ENCODE measurements at places on chromosomes 13 and 19.

GRCh38 chr13:78598116-78598781 is 5.1 kb downstream of the POU4F1 start:
- no peak for DNase-seq

GRCh38 chr13:26019881-26020870 is 31.6 kb downstream of the SHISA2 start:
- no peak for DNase-seq

GRCh38 chr13:82447416-82448077 is 1434.7 kb downstream of the SLITRK1 start:
- no peak for DNase-seq

DNA sequence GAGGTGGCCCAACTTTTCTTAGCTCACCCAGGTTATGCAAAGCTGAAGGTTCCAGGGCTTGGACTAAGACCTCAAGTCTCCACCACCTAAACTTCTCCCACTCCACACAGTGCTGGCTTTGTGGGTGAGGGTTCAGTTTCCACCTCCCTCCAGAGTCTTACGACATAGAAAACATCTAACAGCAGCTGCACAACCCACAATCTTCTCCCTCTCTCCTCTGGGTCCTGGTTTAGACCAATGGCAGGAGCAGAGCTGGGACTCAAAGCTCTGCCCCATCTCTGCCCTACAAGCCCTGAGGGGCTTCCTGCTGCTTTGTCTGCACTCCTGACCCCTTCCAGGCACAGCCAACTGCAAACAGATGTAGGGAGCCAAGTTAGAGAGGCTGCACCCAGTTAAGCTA is 16.0 kb downstream of the IRGC start:
- DNase-seq: no peak

DNA sequence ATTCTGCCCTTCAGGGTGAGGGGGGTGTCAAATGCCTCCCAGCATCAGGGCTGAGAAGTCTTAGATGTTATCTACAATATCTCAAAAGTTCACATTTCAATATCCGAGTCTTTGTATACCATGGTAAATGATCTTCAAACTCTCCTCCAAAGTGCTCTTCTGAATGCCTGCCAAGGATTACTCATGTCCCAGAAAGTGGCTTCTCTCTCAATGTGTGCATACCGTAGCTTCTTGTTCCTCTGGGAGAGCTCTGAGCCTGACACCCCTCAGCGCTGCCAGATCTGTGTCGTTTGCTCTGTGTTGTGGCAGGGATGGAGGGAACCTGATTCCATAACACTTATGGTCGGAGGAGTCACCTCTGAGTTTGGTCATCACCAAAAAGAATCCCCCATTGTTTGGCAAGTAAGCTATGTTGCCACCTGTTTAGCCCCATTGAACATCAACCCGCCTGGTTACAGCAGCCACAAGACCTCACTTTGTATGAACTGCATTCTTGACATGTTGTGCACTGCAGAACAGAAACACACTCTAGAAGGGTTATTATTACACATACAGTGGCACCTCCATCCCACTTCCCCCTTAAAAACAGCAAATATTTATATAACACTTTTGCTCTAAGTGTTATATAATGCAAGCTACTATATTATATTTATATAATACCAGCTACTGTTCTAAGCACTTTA is 163.1 kb upstream of the MIR17HG start:
- DNase-seq: no peak
